NCI-H1092 treated with DMSO at 0.1 percent for 48 hours (cell line): ENCODE measurements at places on chromosomes 7 and 10.
A peak's percentile ranks its signal among the peaks of the same experiment; 100 is the strongest.

- no peak for DNase-seq
These were observed 15.8 kb downstream of the EZH2 start for GRCh38 chr7:148868378-148868674.

DNA sequence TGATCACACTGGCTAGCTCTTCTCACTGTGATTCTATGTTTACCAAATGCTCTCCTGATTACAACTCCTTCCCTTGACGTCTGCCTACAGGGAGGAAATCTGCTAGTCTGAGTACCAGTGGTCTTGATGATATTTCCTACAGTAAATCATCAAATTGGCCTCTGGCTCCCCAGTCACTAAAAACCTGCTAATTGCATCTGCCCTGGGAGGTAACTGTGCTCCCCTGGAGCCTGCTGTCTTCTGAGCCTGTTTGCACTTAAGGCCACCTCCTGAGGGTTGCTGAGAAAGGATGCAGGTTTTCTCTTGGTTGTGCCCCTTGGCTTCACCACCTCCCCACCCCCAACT, 56.0 kb downstream of the ELMO1 start:
- no peak for DNase-seq

- DNase-seq = no peak
These were observed 15.7 kb downstream of the RBM33 start for GRCh38 chr7:155660059-155660757.

DNA sequence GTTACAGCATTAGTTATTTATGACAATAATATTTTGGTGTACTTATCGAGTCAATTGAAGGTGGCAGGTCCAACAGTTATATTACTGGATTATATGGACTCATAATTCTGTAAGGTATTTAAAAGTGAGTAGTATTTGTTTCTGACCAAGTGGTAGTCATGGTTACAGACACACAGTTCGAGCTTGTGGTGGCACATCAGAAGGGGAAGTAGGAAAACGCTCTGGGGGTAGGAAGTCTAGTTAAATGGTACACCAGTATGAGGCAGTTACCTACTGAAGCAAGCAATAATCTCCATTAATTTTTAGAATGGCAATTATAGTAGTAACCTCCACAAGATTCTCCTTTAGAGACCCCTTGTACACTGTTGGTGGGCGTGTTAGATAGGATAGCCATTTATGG, 541.2 kb downstream of the ETV1 start:
- DNase-seq = no peak

GRCh38 chr10:122181041-122181732, 89.9 kb upstream of the BTBD16 start:
- peak; percentile 14 for DNase-seq

DNA sequence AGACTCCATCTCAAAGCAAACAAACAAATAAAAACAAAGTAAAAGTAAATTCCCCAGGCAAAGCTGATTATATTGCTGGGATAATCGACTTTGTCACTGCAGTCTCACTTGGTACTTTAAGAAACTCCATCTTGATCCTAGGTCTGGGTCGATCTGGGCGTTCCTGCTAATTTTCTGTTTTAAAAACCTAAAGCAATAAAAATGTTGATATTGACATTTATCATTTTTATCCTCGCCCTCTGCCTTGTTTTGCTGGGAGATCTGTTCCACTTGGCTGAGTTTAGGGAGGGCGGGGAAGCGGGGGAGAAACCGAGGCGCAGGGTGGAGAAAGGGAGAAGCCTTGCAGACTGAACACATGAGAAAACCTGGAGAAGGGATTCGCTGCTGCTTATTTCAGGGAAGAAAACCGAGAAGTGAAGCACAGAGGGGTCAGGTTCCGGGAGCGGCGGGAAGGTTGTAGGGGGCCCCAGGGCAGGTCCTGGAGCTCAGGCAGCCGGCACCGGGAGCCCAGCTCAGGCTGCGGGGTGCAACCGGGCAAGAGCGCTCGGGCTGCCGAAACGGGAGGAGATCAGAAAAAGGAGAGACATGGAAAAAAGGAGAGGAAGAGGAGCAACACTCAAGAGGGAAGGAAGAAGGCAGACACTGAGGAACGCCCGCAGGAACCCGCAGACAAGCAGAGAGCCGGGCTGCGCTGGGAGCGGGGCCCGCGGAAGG, 27.3 kb upstream of the KMT2C start:
- peak; percentile 93 for DNase-seq

- DNase-seq = no peak
These were observed 45.2 kb downstream of the PARD3 start for GRCh38 chr10:34769899-34770298.

- no peak for DNase-seq
These were observed 73.8 kb upstream of the JCAD start for GRCh38 chr10:30133198-30133597.

GRCh38 chr10:85477979-85478378, 888.6 kb downstream of the GRID1 start:
- no peak for DNase-seq

DNA sequence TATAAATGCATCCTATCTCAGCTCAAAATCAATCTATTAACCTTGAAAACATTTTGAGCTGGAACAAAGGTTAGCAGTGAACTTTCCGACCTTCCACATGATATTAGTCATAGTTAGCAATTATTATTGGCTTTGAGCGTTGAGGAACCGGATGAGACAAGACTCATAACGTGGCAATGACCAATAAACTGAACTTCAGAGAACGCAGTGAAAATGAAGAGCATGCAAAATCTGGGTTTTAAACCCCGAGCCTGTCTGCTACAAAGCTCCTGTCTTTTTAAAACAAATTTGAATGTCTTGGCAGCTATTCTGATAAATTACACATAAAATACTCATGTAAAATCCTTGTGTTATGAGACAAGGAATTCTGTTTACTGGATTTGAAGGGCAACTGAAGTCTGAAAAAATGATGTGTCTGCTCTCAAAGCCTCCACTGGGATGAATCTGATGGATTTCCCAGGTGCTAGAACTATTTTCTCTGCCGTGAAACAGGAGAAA, 74.7 kb upstream of the ITGB1 start:
- no peak for DNase-seq
